Activated T-cell treated with anti-CD3 and anti-CD28 coated beads, Interleukin-2, amount 50 U/mL, for 72 hours (primary cell): ENCODE measurements at places on chromosomes 7 and 10. TPM values are rescaled to one million over a fixed set of nuclear protein-coding genes. Genes with fewer than 3 reads are reported as not detected.

Gene IGFBP1
- not detected for total RNA-seq

Gene LRRC17
- total RNA-seq: not detected

DNA sequence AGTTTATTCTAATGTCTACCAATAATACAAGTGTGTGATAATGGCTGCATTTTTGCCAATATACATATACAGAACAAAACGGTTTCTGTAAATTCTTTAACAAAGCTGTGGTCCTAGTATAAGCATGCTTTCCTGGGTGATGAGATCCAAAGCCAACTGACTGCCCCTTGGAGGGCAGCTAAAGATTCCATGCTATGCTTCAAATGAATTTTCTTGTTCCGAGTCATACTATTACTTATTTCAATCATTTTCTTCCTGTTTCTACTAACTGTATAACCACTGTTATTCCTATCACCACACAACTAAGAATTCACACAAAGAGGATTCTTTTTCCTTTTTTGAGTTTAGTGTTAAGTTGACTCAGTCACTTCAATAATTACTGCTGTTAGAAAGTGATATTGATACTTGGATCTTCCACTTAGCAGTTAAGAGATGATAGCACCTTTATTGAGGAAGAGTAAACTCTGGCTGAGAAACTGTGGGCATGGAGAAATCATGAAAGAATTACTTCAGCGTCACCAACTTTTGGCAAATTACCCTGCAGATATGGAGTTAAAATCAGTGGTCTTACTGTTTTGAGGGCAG is 197.5 kb downstream of the ARL4A start:
- no peak overlapping the region for H3K27ac ChIP-seq
- H3K4me1 ChIP-seq: no peaks in the 10 kb centered on the region
- H3K4me3 ChIP-seq: no peak overlapping the region
- no peak for DNase-seq
- H3K36me3 ChIP-seq: no peaks in the 10 kb centered on the region

GRCh38 chr7:116122972-116123595 is 87.3 kb upstream of the TES start:
- H3K4me3 ChIP-seq: no peak overlapping the region
- no peaks in the 10 kb centered on the region for H3K4me1 ChIP-seq
- H3K36me3 ChIP-seq: peaks cover 1% of the 10 kb centered on the region
- H3K27ac ChIP-seq: no peak overlapping the region
